ENCODE measurements at places on chromosomes 1 and 21.

DNA sequence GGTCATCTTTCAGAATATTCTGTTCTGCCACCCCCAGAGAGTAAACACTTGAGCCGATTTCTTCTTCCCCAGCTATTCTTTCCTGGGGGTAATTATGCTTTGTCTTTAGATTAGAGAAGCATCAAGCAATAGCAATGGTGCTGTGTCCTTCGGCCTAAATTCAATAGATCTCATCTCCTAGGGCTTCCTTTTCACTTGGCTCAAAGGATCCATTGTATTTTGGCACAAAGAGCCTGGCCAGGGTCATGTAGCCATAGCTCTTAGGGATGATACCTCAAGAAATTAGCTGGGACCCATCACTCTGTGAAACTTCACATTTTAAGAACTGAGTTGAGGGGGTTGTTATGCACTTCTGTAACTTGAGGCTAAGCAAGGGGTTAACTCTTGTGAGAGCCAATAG, 27.0 kb downstream of the MRPS6 start:
- no peak for DNase-seq

DNA sequence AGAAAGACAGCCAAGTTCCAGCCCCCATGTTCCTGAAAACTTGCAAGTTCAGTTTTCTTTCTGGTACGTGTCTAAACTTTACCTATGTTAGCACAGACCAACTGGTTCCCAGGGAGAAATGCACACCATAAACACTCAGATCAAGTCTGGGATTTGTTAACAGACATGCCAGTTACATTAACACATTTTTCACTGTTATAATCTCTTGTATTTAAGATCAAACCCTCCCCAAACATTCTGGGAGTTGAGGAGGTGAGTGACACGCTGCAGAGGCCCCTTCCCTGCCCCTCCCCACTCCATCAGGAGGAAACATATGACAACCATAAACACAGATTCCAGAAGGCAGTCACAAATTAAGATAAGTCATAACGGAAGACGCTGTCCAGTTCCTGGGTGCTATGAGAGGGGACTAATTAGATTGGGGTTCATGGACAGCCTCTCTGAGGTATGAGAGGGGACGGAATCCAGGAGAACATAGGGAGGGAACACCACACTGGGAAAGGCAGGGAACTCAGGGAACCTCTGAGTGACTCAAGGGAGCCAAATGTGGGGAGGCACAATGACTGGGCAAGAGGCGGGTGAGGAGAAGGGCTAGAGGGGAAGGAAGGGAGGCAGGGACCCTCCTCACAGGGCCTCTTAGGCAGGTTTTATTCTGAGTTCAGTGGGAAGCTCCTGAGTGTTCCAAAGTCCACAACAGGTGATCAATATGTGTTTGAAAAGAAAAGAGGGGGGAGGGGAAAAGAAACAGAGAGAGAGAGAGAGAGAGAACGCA, 25.0 kb downstream of the DUSP10 start:
- DNase-seq: no peak

DNA sequence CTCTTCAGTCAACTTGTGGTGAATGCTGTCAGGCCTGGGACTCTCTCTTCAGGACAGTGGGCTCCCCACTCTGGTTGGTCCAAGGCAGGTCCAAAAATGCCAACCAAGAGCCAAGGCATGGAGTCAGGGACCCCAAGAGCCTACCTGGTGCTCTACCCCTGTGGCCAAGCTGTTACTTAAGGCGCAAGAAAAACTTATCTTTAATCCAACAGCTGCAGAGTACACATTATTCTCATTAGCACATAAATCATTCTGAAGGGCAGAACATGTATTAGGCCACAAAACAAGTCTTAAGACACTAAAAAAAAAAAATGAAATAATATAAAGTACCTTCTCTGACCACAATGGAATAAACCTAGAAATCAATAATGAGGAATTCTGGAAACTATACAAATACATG, 65.7 kb downstream of the FAF1 start:
- no peak for DNase-seq

DNA sequence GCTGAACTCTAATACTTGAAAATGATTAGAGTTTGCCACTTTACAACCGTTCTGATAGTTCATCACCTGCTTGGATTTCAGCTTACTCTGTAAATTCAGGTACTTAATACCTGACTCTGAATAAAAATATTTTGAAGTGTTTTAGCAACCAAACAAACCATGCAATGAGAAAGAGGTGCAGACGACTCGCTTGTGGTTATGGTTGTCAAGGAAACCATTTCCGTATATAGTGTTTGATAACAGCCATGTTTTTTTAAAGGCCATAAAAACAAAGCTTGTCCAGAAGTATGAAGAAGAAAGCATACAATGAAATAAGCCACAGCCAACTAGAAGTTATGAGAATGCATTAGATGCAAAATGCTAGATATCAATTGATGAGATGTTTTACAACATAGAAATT, 167.2 kb upstream of the HMCN1 start:
- DNase-seq: no peak

- DNase-seq: no peak
Observed at GRCh38 chr1:25689686-25690381, 73.2 kb downstream of the MAN1C1 start.

DNA sequence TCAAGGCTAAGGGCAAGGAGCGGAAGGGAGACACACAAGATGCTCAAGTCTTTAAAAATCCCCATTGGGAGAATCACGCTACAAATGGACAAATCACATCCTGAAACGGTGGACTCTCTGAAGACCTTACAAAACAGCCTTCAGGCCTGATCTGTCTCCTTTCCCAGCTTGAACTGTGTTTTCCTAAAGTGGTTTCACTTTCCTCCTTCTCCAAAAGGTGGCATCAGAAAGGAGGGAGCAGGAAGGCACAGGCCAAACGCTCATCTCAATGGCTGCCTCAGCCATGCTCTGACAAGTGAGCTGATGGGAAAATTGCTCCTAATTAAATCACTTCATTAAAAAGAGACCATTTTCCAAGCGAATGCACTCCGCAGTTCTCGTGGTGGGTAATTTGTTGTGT, 47.7 kb downstream of the UTP25 start:
- no peak for DNase-seq

- no peak for DNase-seq
Observed at GRCh38 chr1:22329148-22329515, 122.5 kb upstream of the ZBTB40 start.

GRCh38 chr21:17512253-17513213, at the start of gene CXADR:
CXADR (plus strand) TSS chr21:17513043; CDS start chr21:17513130, 87 bp downstream.
- DNase-seq: peak; percentile 30

GRCh38 chr1:13931226-13931625, 231.2 kb downstream of the PRDM2 start:
- no peak for DNase-seq

- no peak for DNase-seq
Observed at GRCh38 chr1:111399792-111400610, 27.5 kb downstream of the OVGP1 start.

GRCh38 chr21:35906586-35906985, 153.7 kb downstream of the SETD4 start:
- DNase-seq: no peak

GRCh38 chr1:93427656-93428055, 20.3 kb upstream of the FNBP1L start:
- no peak for DNase-seq

Data from cortex of kidney (tissue), 1 donor.